ENCODE measurements at places on chromosomes 13 and 19.

DNA sequence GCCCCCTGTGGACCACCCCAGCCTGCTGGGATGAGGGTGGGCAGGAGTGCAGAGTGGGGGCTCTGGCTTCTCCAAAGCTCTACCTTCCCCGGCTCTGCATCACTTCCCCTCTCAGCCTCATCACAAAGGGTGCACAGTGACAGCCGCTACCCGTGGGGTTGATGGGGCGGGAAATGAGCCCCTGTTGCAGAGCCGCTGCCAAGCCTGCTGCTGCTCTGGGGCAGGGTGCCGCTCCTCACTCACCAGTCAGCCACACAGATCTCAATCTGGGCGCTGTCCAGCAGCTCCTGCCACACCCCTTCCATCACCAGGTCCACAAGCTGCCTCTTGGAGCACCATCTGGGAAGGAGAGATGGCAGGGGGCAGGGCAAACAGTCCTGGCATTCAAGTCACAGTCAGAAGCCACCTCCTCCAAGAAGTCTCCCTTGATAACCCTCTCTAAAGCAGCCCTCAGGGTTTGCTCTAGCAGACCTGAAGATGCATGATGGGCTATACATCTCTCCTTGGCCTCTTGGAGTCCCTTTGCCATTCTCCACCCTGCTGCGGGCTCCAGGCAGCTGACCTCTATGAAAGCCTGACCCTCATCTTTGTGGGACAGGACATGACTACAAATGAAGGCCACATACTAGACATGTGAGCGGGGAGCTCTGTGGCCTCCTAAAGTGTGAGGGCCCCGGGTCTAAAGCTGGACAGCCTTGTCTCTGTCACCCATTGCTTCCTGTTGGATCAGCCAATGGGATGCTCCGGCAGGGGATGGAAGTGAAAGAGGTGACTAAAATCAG lies 15.7 kb downstream of the MRPS12 start:
- DNase-seq, result no peak

- DNase-seq, result no peak
Observed at GRCh38 chr13:80040196-80040980, 300.5 kb downstream of the SPRY2 start.

GRCh38 chr13:113905942-113906341 lies 42.1 kb upstream of the GAS6 start:
- no peak for DNase-seq

- DNase-seq, result no peak
Observed at GRCh38 chr13:77565635-77566034, 30.1 kb downstream of the SCEL start.

Data from stimulated activated CD4-positive, alpha-beta T cell treated with anti-CD3 and anti-CD28 coated beads, Interleukin-4, amount 100 ng/mL, for 4 hours (primary cell).